ENCODE measurements at places on chromosomes 2 and 18. TPM values are rescaled to one million over a fixed set of nuclear protein-coding genes. Genes with fewer than 3 reads are reported as not detected.

FAHD2B gene
- 5.8 TPM for total RNA-seq

NEDD4L gene
- total RNA-seq = 9.7 TPM

SPATA3 gene
- total RNA-seq = not detected

CARF gene
- 2.6 TPM for total RNA-seq

CD8A gene
- total RNA-seq = not detected

GALNT3 gene
- 0.09 TPM for total RNA-seq

LONRF2 gene
- total RNA-seq = under 0.01 TPM

DLGAP1 gene
- total RNA-seq = 0.09 TPM

EPB41L3 gene
- 147 TPM for total RNA-seq

IL36RN gene
- total RNA-seq = not detected

CTLA4 gene
- total RNA-seq = not detected

G6PC2 gene
- total RNA-seq = not detected

ADD2 gene
- 4.3 TPM for total RNA-seq

KCNG2 gene
- not detected for total RNA-seq

CYS1 gene
- 0.19 TPM for total RNA-seq

PRR30 gene
- not detected for total RNA-seq

CDCA7 gene
- total RNA-seq = 5.7 TPM

FHL2 gene
- 114 TPM for total RNA-seq

RNPEPL1 gene
- total RNA-seq = 25.3 TPM
